IPS-NIHi11 (cell line): ENCODE measurements at places on chromosomes 2 and 18.

GRCh38 chr2:118774458-118775133 is 72.9 kb downstream of the EN1 start:
- peak; percentile 89 for DNase-seq

DNA sequence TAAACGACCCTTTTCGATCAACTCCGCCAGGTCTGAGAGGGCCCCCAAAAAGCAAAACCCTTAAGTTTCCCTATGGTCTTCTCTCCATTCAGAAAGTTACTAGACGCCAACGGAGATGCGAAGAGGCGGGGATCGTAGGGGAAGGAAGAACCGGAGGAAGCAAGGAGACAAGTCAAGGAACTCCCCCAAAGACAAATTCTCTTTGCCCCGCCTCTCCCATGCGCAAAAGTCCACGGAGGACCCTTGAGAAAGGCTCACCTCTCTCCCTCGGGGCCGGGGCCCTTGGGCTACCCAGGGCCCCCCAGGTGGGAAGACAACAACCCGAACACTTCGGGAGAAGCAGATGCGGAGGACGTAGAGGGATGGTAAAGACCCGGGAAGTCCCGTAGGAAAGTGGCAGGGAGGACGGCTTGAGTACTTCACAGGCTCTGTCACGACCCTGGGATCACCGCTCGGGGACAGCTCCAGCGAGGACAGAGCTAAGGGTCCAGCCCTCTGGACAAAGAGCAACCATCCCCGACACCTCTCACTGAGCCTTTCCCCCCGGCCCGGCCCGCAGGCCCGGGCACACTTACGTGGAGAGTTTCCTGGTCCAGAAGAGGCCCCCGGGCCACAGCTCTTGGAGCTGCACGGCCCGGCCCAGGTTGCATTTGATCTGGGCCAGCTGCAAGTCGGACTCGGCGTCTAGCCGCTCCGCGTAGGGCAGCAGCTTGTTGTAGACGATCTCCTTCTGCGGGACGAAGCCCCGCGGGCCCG is 647 bp downstream of the PSME4 start:
- DNase-seq = peak; percentile 35

DNA sequence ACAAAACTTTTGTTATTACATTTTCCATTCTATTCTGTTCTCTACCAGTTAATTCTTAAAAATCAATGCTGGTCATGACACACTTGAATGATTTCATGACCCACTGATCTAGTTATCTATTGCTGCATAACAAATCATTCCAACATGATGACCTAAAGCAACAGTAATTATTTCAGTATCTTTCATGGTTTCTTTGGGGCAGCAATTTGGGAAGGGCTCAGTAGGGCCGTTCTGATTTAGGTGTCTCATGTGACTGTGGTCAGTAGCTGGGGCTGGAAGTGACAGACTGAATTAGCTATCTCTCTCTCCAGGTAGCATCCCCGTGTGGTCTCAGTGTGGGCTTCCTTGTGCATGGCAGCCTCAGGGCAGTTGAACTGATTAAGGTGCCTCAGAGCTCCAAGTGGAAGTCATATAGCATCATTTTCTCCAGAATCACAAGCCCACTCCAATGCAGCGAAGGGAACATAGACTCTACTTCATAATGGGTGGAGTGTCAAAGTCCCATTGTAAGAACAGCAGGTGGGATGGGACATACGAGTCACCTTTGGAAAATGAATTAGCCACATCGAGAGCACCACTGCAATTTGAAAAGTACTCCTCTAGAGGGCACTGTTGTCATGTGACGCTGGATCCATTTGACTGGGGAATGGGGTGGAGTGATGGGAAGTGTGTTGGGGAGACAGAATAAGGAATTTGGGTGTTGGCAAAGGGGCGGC is 39.1 kb upstream of the FAM136A start:
- DNase-seq = peak; percentile 88

- DNase-seq = no peak
Measured at GRCh38 chr2:173401716-173402326, 47.1 kb downstream of the CDCA7 start.

DNA sequence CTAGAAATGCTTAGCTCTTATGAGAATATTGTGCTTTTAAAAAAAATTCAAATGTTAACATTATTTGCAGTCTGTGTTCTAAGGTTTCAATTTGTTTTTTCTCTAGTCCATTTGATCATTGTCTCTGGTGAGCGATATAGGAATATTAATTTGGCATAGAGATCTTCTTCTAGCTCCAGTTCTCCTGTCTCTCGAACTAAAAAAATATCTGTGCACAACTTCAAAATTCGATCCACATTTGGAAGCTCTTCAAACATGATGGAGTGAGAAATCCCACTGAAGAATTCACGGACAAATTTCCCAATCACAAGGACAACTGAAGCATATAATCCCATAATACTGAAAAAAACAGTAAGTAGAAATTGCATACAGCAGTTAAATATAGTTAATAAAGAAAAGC is 145.6 kb downstream of the NAPG start:
- no peak for DNase-seq
